ENCODE measurements at places on chromosomes 13 and 19.
A peak's percentile ranks its signal among the peaks of the same experiment; 100 is the strongest.

DNA sequence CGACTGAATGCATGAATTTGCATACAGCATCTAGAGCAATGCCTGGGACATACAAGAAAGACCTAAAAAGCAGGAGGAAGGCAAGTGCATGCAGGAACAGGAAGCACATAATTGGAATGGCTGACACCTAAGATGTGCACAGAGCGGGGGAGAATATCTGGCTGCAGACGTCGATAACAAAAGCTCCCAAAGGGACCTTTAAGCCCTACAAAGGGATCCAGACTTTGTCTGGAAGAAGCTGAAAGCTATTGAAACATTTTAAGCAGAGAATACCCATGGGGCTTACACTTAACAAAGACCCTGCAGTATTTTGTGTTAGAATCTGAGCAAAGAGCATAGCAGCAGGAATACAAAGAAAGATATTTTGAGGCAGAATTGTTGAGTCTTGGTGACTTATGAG lies 107.4 kb upstream of the CLDN10 start:
- ATAC-seq: no peak

DNA sequence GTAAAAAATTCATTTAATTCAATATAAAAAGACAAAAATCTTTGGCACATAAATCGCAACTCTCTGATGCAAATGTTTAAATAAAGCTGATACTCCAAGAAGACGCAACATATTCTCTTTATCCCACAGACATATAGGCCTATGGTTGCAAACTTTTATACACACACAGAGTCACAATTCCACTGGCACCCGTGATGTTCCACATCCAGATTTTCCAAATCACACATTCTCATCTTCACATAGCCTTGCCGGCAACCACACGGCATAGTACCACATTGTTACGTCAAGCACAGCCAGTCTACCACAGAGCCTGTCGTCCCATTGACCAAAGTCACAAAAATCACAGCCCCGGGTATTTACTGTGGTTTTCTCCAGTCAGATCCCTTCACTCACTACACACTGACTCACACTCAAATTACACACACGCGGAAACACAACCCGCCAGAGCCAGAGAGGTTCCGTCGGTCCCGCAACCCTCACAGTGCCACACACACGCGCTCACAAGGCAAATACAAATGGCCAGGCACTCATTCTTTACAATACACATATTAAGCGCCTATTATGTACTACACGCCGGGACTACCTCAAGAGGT lies 546 bp upstream of the ZNF546 start:
- ATAC-seq: peak; percentile 74

- ATAC-seq: no peak
Measured at GRCh38 chr13:111337741-111338140, 17.3 kb downstream of the TEX29 start.

DNA sequence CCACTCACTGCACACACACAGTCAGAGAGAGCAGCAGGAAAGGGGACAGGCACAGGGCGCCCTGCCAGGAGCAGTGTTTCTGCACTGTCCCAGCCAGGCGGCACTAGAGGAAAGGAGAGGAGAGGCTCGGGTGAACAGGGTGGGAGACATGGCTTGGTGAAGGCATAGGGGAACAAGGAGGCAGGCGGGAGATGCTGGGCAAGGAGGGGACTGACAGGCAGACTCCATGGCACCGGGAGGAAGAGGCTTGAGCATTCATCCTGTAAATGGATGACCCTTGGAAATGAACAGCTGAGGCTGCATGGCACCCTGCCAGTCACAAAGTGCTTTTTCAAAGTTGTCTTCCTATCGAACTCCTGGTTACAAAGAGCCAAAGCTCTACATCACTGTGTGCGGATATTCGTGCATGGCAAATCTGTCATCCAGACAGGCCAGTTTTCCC lies 22.4 kb downstream of the MED26 start:
- peak; percentile 66 for ATAC-seq

- no peak for ATAC-seq
Measured at GRCh38 chr19:50202962-50203280, 501 bp upstream of the MYH14 start.

- no peak for ATAC-seq
Measured at GRCh38 chr13:51905787-51906186, 44.0 kb downstream of the CCDC70 start.

DNA sequence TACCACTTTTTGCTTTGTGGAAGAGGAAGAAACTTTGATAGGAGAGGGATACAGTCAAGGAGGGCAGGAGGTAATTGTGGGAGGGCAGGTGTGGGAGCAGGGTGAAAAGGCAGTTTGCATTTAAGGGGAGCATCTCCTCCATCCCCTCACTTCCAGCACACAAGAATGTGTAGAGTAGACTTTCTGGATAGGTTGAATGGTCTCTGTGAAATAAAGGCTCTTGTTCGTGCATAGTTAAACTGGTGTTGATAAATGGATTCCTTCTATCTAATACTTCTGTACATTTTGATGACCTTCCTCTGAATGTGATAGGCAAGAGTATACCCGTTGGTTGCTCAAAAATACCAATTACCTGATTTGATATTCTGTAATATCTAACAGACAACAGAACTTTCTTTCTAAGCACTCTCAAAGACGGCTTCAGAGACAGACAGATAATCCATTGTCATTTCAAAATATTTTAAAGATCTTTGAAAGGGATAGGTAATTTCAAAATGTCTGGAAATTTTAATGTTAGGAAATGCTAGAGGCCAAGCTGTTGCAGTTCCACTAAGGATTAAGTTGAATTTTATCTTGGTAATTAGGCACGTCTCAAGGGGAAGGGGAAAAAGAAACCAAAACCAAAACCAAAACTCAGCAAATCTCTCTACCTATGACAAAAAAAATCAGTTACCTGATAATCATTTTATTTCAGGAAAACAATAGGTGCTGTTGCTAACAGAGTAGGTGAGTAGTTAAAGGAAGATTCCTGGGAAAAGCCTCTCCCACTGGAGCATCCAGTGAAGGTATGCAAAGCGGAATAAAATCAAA lies 302.6 kb downstream of the COG6 start:
- no peak for ATAC-seq

GRCh38 chr13:48977973-48978372 lies 2.3 kb downstream of the FNDC3A start:
- no peak for ATAC-seq

DNA sequence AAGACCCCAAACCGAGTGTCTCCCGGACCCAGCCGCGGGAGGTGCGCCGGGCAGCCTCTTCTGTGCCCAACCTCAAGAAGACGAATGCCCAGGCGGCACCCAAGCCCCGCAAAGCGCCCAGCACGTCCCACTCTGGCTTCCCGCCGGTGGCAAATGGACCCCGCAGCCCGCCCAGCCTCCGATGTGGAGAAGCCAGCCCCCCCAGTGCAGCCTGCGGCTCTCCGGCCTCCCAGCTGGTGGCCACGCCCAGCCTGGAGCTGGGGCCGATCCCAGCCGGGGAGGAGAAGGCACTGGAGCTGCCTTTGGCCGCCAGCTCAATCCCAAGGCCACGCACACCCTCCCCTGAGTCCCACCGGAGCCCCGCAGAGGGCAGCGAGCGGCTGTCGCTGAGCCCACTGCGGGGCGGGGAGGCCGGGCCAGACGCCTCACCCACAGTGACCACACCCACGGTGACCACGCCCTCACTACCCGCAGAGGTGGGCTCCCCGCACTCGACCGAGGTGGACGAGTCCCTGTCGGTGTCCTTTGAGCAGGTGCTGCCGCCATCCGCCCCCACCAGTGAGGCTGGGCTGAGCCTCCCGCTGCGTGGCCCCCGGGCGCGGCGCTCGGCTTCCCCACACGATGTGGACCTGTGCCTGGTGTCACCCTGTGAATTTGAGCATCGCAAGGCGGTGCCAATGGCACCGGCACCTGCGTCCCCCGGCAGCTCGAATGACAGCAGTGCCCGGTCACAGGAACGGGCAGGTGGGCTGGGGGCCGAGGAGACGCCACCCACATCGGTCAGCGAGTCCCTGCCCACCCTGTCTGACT lies 7.9 kb downstream of the MAP1S start:
- ATAC-seq: no peak

GRCh38 chr13:101700598-101700997 lies 248.1 kb downstream of the ITGBL1 start:
- ATAC-seq: no peak

DNA sequence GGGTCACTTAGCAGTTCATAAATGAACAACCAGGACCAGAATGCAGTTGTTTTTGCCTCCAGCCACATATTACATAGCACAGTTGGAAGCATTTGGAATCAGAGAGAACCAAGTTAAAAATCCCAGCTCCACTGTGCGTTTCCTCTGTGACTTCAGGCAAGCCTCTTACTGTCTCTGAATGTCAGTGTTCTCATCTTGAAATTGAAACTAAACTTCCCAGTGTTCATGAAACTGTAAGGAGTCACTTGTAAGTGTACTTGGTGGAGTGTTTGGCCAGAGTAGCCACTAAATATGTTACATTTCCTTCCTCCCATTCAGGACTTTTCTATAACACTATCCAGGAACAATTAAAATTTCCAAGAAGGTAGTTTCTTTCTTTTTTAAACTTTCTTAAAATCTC lies 276.8 kb downstream of the KCNRG start:
- ATAC-seq: no peak

DNA sequence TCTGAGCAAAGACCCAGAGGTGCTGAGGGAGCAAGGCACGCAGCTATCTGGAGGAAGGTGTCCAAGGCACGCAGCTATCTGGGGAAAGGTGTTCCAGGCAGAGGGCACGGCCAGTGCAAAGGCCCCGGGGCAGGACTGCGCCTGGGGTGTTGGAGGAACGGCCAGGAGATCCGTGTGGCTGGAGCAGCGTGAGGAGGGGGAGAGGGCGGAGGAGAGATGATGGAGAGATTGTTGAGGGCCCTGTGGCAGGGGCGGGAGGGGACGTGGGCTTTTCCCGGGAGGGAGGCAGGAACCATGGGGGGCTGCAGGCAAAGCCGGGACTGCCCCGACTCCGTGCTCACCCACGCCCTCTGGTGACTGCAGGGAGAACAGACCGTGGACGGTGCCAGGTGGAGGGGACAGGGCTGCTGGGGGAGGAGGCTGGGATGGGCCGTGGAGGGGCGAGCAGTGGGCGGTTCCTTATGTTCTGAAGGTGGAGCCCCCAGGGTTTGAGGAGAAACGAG lies 13.3 kb upstream of the MISP start:
- peak; percentile 82 for ATAC-seq

- ATAC-seq: 0 out of 3 replicates have a peak, but pooled peaks have one; percentile 10
Measured at GRCh38 chr19:17454576-17455071, 6.1 kb downstream of the NXNL1 start.

- ATAC-seq: no peak
Measured at GRCh38 chr13:79937771-79938216, 403.1 kb downstream of the SPRY2 start.

- ATAC-seq: peak; percentile 38
Measured at GRCh38 chr19:1847684-1848398, 442 bp downstream of the REXO1 start.

- ATAC-seq: no peak
Measured at GRCh38 chr19:40424637-40425449, 949 bp downstream of the SERTAD1 start.

DNA sequence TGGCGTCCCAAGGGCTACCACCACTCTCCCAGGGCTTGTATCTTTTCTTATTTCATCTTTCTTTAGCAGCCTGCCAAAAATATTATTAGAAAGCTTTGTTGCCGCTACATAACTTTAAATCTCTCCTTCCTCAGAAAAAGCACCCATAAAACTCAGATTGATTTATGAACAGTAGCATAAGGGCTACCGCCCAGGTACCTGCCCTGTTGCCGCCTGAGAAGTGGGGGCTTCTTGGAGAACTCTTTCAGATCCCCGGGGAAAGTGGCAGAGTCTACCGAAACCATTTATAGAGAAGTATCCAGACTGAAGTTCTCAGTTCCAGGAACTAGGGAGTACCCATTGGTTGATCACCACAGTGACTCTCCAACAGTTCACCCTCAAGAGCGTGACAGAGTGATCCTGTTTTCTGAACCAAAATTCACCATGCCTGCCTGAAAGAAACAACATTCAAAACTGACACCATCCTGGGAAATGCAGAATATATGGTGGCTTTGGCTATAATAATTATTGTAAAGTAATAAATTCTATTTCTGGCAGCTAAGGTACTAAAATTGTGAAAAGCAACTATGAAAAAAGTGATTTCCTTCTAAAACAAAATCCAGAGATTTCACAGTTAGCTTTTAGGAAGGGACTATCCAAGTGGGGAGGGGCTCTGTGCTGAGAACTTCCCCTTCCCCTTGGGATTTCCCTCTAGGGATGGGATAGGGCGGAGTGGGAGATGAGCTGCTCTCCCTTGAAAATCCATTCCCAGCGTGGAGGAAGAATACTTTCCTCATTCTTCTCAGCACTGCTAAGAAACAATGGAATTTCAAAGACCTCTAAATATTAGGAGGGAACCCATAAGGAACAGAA lies 877 bp upstream of the N4BP2L1 start:
- ATAC-seq: no peak

- peak; percentile 78 for ATAC-seq
Measured at GRCh38 chr19:41993612-41994483, at the start of gene ATP1A3. Gene ATP1A3, minus strand, starts transcription at chr19:41994230. Its CDS starts 154 bp downstream, at chr19:41994076.

GRCh38 chr13:107865643-107866031 lies 349.7 kb downstream of the LIG4 start:
- ATAC-seq: peak; percentile 51

- no peak for ATAC-seq
Measured at GRCh38 chr13:78139765-78140164, 221.1 kb upstream of the EDNRB start.

GRCh38 chr19:495402-496111 lies 729 bp upstream of the MADCAM1 start:
- peak; percentile 61 for ATAC-seq

- no peak for ATAC-seq
Measured at GRCh38 chr13:60720590-60720989, 323.6 kb downstream of the TDRD3 start.
